ENCODE measurements at places on chromosomes 6 and 20.
A peak's percentile ranks its signal among the peaks of the same experiment; 100 is the strongest.

GRCh38 chr6:109093732-109094415 lies 772 bp downstream of the SESN1 start:
- peak overlapping the region; percentile 96 for H3K4me3 ChIP-seq
- peak overlapping the region; percentile 99 for H3K27ac ChIP-seq
- no peaks in the 10 kb centered on the region for H3K27me3 ChIP-seq
- no peaks in the 10 kb centered on the region for H3K36me3 ChIP-seq

- H3K4me1 ChIP-seq: no peaks in the 10 kb centered on the region
- DNase-seq: no peak
- H3K27ac ChIP-seq: no peak overlapping the region
- H3K4me3 ChIP-seq: no peak overlapping the region
- H3K36me3 ChIP-seq: no peaks in the 10 kb centered on the region
These were observed 403.1 kb upstream of the ID4 start for GRCh38 chr6:19434065-19434464.

DNA sequence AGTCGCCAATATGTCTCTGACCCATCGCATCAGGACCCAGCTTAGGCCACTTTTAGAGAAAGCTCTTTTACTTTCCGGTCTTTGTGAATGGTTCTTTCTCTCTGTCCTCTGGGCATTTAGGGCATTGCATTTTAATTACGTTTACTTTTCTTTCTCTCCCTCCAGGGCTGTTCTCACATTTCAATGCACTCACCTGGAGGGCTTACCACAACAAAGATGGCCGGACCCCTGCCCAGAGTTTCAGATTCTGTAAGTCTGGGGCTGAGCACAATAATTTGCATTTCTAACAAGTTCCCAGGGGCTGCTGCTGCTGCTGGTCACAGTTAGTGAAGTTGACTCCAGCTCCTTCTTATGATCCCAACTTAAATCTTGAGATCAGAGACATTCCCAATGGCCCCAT lies 3.0 kb downstream of the ANKRD66 start:
- H3K27ac ChIP-seq: no peak overlapping the region
- no peak for DNase-seq
- H3K27me3 ChIP-seq: peaks cover 20% of the 10 kb centered on the region
- no peaks in the 10 kb centered on the region for H3K36me3 ChIP-seq
- H3K4me3 ChIP-seq: no peak overlapping the region

GRCh38 chr6:1995636-1996035 lies 249.8 kb downstream of the GMDS start:
- peaks cover 3% of the 10 kb centered on the region for H3K36me3 ChIP-seq
- DNase-seq: no peak
- no peak overlapping the region for H3K4me3 ChIP-seq
- no peak overlapping the region for H3K27ac ChIP-seq
- H3K27me3 ChIP-seq: no peaks in the 10 kb centered on the region
- H3K4me1 ChIP-seq: peaks cover 2% of the 10 kb centered on the region

DNA sequence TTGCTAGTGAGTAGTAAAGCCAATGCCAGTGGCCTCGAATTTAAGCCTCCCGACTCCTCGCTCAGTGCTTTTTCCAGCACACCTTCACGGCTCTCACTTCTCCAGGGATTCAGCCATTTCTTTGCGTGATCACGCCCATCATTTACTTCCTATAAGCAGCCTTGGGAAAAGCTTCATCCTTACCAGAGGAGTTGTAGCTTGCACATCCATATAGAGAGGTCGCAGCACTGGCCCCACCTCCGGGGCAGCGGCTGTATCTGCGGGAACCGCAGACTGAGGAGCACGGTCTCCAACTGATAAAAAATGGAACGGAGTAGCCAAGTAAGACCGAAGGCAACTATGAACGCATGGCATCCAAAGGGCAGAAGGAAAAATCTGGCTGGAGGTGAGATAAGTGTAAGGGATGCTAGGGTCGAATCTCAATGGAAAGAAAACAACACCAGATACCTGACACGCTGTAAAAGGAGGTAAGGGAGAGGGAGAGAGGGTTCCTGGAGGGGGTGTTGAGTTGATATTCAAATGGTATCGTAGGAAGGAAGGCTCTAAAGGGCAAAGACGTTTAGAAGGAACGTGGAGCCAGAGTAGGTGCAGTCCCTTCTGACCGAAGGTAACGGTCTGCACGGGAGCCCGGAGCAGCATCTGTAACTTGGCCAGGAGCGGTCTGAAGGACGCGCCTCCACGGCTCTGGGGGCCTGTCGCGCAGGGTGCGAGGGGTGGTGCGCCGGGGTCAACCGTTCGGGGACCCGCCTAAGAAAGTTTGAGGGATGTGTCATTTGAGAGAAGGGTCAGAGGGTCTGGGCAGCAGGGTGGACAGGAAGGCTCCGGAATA lies 640 bp downstream of the NFS1 start:
- peak overlapping the region; percentile 97 for H3K27ac ChIP-seq
- peaks cover 33% of the 10 kb centered on the region for H3K4me1 ChIP-seq
- peak overlapping the region; percentile 99 for H3K4me3 ChIP-seq
- H3K36me3 ChIP-seq: peaks cover 10% of the 10 kb centered on the region
- no peaks in the 10 kb centered on the region for H3K27me3 ChIP-seq
- no peak for DNase-seq

Data from T-helper 17 cell (primary cell).